Activated CD4-positive, alpha-beta T cell treated with anti-CD3 and anti-CD28 coated beads for 36 hours (primary cell): ENCODE measurements at places on chromosomes 5 and 9. TPM values are rescaled to one million over a fixed set of nuclear protein-coding genes. Genes with fewer than 3 reads are reported as not detected.

- no peaks in the 10 kb centered on the region for H3K36me3 ChIP-seq
- no peaks in the 10 kb centered on the region for H3K27me3 ChIP-seq
- peaks cover 15% of the 10 kb centered on the region for H3K4me1 ChIP-seq
- H3K4me3 ChIP-seq: no peak overlapping the region
- H3K27ac ChIP-seq: no peak overlapping the region
- DNase-seq: no peak
These were observed 206.8 kb downstream of the SAXO1 start for GRCh38 chr9:18826248-18826647.

DNA sequence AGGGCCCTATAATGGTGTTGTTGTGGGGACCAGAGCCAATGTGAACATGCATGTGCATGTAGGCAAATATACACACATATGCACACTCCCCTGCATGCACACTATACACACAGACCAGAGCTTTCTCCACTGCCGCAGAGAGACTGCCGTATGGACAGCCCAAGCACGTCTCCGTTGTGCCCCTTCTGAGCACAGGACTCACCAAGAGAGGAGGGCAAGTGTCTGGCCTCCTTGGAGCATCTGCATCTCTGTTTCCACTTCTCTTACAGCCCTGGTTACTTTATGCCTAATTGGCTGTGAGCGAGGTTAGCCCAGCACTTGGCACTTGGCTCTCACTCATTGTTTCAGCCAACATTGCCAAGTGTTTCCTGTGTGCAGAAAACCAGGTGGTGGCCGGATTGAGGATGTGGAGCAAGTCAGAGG, 30.4 kb downstream of the CSF2 start:
- peaks cover 71% of the 10 kb centered on the region for H3K4me1 ChIP-seq
- peak; percentile 41 for DNase-seq
- H3K36me3 ChIP-seq: no peaks in the 10 kb centered on the region
- H3K4me3 ChIP-seq: peak overlapping the region; percentile 64
- H3K27me3 ChIP-seq: no peaks in the 10 kb centered on the region
- peak overlapping the region; percentile 98 for H3K27ac ChIP-seq

- no peak for DNase-seq
- H3K36me3 ChIP-seq: no peaks in the 10 kb centered on the region
- H3K4me1 ChIP-seq: no peaks in the 10 kb centered on the region
- H3K27ac ChIP-seq: no peak overlapping the region
These were observed 98.7 kb upstream of the SLC28A3 start for GRCh38 chr9:84439250-84439649.

- H3K27ac ChIP-seq: peak overlapping the region; percentile 45
- no peak overlapping the region for H3K4me3 ChIP-seq
- peak; percentile 51 for DNase-seq
- H3K36me3 ChIP-seq: peaks cover 42% of the 10 kb centered on the region
- H3K4me1 ChIP-seq: peaks cover 32% of the 10 kb centered on the region
These were observed 33.9 kb downstream of the DOCK2 start for GRCh38 chr5:169670769-169671525.

DNA sequence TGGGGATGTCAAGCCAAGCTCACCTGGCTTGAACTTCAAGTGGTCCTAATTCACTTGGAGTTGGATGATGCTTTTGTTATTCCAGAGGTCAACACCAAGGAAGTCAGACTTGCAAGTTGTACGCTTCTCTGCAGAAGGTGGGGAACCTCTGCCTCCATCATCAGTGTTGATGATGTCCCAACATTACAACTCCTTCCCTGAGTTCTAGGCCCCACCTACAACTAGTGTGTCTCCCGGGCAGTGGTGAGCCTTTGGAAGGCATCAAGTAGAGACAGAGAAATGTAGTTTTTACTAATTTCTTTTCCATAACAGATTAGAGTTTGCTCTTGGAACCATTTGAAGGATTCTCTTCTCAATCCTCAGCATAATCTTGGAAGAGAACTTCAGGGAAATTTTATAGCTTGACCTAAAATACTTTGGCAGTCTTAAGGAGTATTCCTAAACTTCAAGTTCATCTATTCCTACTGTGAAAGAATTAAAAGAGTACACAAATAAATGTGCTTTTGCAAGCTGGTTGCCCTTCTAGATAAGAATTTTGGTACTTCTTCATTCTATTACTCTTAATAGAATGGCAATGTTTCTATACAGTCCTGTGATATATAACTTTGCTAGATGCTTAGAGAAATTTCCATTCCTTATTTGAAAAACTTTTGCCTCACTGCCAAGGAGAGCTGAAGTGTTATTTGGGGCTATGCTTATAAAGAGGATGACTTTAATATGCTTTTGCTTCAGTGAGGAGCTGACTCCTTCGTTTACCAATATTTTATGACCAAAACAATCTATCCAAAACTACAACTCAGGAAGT, 12.0 kb downstream of the MAMDC2 start:
- no peak for DNase-seq
- no peaks in the 10 kb centered on the region for H3K4me1 ChIP-seq
- no peak overlapping the region for H3K27ac ChIP-seq
- no peak overlapping the region for H3K4me3 ChIP-seq
- peaks cover 10% of the 10 kb centered on the region for H3K27me3 ChIP-seq

DNA sequence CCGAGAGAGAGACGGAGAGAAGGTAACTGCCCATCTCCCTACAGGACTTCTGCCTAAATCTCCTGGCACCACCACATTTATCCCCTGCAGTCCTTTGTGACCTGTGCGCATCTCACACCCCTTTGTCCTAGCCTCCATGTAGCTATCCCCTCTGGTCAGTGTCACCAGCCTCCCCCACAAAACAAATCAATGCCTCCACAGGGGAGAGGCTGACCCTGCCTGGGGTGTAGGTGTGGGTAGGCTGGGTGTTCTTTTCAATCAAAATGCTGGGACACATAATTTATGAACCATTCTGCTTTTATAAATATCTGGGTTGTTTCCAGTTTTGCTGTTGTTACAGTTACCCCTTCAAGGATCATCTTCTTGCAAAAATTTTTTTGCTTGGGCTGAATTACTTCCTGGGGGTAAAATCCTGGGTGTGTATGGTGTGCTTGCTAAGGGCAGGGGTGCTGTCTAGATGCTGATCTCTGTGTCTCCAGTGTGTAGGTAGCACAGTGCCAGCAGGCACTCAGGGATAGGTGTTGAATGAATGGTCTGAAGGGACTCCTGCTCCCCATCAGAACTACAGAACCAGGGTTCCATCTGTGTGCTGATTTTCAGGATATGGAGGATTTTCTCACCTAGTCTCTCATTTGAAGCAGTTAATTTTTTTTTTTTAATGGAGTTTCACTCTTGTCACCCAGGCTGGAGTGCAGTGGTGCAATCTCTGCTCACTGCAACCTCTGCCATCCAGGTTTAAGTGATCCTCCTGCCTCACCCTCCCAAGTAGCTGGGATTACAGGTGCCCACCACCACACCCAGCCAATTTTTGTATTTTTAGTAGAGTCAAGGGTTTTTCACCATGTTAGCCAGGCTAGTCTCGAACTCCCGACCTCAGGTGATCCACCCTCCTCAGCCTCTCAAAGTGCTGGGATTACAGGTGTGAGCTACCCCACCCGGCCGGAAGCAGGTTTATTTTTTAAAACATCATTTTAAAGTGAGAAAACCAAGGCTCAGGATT, at the start of gene GARIN3:
Gene GARIN3 (minus strand): TSS at position 51 of the 1,000 bp plus-strand sequence. CDS start 96 bp downstream, outside the sequence.
- H3K36me3 ChIP-seq: peaks cover 22% of the 10 kb centered on the region
- H3K27ac ChIP-seq: peak within 1 kb of the TSS; percentile 88
- peak within 1 kb of the TSS; percentile 47 for H3K4me3 ChIP-seq
- no peak for DNase-seq
- H3K4me1 ChIP-seq: peaks cover 70% of the 10 kb centered on the region

The SRA1 gene
- total RNA-seq: 33.2 TPM

The PCDHB9 gene
- total RNA-seq: not detected

The CDH12 gene
- not detected for total RNA-seq

The RNF180 gene
- not detected for total RNA-seq
